ENCODE measurements at places on chromosomes 1 and 21. TPM values are rescaled to one million over a fixed set of nuclear protein-coding genes. Genes with fewer than 3 reads are reported as not detected.

- DNase-seq, result no peak
Measured at GRCh38 chr21:28615276-28615675, 377.4 kb downstream of the LTN1 start.

GRCh38 chr1:116334868-116335635, 38.0 kb upstream of the ATP1A1 start:
- DNase-seq, result no peak

DNA sequence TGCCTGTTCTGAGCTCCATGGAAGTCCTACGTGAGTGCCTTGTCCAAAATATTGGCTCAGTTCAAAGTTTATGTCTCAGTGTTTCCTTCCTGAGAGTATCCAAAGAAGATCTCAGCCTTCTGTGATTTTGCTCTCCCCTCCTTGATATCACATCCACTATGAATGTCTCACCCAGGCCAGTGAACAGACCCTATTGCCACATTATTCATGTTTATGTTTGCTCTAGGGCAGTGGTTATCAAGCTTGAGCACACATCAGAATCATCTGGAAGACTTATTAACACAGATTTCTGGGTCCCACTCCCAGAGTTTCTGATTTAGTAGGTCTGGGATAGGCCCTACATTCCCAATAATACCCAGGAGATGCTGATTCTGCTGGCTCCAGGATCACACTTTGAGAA, 145.0 kb upstream of the FGGY start:
- no peak for DNase-seq

GRCh38 chr1:183841950-183842794, 37.3 kb downstream of the RGL1 start:
- no peak for DNase-seq

DNA sequence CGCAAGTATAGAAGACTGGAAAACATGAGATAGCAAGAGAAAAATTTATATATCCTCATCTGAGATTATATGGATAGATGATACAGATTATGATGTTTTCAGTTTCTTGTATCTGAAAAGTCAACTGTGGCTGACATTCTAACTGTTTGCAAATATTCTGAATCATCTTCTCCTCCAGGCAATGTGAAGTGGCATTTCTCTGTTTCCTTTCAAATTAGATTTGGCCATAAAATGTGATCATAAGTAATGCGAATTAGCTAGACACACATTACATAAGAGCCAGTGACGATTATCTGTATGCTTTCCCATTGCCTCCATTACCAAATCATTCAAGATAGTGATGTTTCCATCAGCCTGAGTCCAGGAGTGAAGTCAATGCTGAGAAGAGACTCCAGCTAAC, 265.2 kb downstream of the BRINP3 start:
- DNase-seq, result no peak

DNA sequence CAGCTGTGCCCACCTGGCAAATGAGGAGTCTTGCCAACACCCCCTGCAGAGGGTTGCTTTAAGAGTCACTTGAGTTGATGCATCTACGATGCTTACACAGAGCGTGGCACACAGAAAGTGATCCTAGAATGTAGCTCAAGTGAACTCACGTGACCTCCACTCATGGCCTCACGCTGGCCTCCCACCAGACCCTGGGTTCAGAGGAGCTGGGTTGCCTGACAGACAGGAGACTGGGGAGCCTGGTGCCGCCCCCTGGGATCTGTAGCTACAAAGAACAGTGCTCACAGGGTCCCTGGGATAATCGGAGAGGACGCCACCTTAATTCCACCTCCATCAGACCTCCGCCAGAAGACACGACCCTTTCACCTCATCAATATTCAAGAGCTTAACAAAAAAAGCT, 81.4 kb upstream of the CASZ1 start:
- no peak for DNase-seq

Gene NKAIN1
- total RNA-seq, result 3.7 TPM
